ENCODE measurements at places on chromosomes 4 and X.

DNA sequence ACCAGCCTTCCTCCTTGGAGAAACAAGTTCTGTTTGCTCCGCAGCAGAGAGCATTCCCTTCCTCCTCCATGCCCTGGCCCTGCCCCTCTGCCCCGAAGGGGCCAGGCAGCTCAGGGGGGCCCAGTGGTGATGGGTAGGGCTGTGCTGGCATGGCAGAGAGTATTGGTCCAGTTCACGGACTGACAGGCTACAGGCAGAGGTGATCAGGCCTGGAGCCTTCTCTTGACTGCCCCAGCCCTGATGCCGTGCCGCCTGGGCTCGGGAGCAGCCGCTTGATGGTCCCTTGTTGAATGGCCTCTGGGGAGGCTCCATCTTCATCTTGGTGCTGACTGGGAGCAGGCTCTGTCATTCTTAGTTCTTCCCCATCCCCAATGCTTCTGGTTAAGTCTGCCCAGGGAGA lies 9.6 kb downstream of the NLGN3 start:
- DNase-seq, result no peak

GRCh38 chr4:38152721-38153386 lies 192.7 kb downstream of the PTTG2 start:
- no peak for DNase-seq

- DNase-seq, result no peak
Measured at GRCh38 chr4:185683896-185684295, 128.1 kb downstream of the SORBS2 start.

GRCh38 chrX:108036298-108036973 lies 8.4 kb upstream of the VSIG1 start:
- DNase-seq, result peak; percentile 3

DNA sequence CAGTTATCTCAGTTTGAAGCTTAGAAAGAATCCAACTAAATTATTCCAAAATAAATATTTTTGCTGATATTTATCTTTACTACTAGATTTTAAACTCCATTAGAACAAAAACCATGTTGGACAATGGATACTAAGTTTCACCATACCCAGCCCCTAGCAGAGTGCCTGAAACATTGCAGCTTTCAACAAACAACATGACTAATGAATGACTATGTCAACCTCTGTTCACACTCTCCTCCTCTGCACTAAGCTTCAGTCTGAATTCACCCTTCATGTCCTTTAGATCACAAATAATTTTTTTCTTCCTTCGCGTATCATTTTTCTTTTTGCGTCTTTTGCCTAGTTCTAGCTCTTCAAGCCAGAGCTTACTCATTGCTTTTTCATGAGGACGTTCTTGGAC lies 315.2 kb downstream of the PCDH10 start:
- no peak for DNase-seq

DNA sequence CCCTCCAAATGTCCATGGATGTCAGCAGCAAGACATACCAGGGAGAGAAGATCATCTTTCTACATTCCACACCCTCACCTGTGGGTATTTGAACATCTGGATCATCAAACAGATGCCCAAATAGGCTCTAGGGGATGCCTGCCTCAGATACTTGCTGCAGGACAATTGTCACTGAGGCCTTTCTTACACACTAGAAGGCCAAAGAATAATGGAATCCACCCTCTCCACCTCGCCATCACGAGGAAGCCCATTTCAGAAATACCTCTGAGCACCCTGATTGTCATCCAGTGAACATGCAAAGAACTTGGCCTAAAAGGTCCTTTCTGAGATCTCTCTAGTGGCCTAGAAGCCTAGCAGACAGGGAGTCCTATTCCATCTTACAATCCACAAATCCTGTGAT lies 6.9 kb upstream of the KIAA1210 start:
- no peak for DNase-seq

DNA sequence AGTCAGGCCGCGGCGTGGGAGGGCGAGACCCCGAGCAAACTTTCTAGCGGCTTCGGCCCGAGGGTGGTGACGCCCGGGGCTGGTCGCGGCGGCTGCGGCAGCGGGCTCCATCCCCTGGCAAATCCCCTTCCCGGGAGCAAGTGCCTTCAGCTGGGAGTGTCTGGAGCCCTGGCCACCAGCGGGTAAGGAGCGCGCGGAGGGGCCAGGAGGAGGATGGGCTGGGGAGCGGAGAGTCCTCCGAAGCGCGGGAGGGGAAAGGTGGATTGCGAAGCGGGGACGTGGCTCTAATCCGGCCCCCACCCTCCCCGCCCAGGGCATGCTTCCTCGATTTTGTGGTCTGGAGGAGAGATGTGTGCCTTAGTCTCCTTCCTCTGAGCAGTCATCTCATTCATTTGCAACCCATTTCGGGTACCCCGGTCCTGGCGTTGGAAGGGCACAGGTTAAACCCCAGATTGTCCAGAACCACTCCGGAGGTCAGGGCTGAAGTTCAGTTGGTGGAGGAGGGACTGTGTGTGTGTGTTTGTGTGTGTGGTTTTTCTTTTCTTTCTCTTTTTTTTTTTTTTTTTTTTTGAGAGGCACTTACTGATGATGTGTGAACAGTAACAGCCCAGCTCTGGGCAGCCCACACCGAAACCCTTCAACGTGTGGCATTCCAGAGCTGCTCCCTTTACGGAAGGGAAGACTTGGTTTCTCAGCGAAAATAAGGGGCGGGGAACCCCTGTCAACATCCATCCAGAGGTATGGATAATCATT lies 516 bp downstream of the SGMS2 start:
- no peak for DNase-seq

DNA sequence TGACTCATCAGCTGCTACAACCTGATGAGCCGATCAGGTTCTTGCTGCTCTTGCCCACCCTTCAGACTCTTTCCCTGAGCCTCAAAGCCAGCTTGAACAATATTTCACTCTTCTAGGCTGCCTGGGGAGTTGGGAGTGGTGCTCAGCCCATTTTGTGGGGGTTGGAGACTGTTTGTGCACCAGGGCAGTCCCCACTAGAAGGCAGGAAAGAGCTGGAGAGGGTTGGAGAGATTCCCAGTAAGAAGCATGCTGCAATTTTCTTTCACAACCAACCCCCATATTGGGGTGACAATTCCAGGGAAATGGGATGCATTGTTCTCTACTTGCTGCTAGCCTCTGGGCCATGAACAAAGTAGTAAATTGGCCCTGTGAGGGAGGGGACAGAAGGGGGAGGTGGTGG lies 44.1 kb downstream of the SLC16A2 start:
- DNase-seq, result no peak
